ENCODE measurements at places on chromosomes 3 and 15.

- DNase-seq = no peak
Measured at GRCh38 chr3:185645596-185646381, 59.7 kb downstream of the SENP2 start.

DNA sequence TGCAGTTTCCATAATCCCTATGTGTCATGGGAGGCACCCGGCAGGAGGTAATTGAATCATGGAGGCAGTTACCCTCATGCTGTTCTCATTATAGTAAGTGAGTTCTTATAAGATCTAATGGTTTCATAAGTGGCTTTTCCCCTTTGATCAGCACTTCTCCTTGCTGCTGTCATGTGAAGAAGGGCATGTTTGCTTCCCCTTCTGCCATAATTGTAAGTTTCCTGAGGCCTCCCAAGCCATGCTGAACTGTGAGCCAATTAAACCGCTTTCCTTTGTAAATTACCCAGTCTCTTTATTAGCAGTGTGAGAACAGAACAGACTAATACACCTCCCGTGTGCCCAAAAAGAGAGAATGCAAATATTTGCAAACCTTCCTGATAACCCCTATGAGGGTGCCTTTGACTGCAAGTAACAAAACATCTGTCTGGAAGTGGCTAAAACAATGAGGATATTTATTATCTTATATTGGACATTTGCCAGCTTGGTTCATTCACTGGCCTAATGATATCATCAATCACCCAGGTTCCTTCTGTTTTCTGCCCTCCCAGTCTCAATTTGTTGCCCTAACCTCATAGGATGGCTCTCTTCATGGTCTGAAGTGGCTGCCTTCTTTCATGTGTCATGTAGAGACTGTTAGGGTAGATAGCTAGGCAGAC lies 68.7 kb downstream of the BHLHE40 start:
- DNase-seq = no peak

GRCh38 chr15:65414841-65415621 lies 7.7 kb downstream of the IGDCC4 start:
- DNase-seq = no peak

GRCh38 chr15:36954486-36954885 lies 145.9 kb downstream of the MEIS2 start:
- DNase-seq = no peak

DNA sequence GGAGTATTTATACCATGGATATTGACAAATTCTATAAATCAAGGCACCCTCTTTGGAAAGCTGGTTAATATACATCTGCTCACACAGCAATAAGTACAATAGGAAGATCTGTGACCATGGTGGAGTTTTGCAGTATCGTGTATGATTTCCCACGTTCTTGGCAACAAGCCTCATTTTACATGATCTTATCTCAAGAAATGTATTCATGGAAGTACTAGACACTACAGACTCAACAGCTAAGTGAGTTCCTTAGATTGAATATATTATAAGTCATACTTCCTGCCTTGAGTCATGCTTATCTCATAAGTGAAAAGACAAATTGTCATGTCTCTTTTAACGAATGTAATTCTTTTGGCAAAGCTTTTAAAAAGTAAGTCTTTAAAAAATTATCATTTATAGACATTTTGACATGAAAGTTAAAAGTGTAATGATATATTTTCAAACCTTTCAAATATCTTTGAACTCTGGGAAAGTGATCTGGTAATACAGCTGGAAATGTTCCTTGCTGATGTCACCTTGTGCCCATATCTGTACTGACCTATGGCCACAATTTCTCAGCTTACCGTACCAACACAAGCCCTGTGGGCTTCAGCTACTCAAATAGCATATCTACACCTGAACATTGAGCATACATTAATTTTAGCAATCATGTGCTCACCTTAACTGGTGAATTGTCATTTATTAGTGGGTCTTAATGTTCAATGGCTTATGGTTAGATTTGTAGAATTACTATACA lies 130.3 kb upstream of the TMC3 start:
- no peak for DNase-seq

GRCh38 chr3:73448041-73448440 lies 176.7 kb downstream of the PDZRN3 start:
- DNase-seq = no peak

- no peak for DNase-seq
Measured at GRCh38 chr15:70246623-70247220, 149.0 kb upstream of the TLE3 start.

- DNase-seq = no peak
Measured at GRCh38 chr15:99257107-99257750, 5.9 kb downstream of the LRRC28 start.

- no peak for DNase-seq
Measured at GRCh38 chr3:144875211-144875610, 903.6 kb downstream of the DIPK2A start.

- peak; percentile 73 for DNase-seq
Measured at GRCh38 chr3:129592381-129593131, 13.9 kb downstream of the PLXND1 start.

DNA sequence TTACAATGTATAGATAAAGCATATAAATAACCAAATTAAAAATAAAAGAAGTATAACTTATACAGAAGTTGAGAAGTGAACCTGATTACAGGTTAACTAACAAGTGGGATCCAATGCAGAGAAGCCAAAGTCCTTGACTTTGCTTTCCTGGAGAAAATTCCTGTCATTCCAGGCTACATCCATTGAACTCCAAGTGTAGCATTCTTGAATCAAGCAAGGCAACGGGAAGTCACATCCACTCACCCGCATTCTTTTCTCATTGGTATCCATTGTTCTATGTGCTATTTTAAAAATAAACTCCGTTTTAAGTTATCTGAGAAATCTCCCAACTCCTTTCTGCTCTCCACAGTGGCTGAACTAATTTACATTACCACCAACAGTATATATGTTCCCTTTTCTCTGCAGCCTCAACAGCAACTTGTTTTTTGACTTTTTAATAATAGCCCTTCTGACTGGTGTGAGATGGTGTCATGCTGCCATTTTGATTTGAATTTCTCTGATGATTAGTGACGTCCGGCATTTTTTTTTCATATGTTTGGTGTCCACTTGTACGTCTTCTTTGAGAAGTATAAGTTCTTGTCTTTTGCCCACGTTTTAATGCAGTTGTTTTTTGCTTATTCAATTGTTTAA lies 534.3 kb downstream of the ROBO1 start:
- DNase-seq = no peak

- no peak for DNase-seq
Measured at GRCh38 chr3:21835264-21835663, 84.3 kb upstream of the ZNF385D start.

- no peak for DNase-seq
Measured at GRCh38 chr3:128855569-128855968, 23.9 kb upstream of the ACAD9 start.

GRCh38 chr3:191334346-191334893 lies 4.1 kb upstream of the UTS2B start:
- no peak for DNase-seq

DNA sequence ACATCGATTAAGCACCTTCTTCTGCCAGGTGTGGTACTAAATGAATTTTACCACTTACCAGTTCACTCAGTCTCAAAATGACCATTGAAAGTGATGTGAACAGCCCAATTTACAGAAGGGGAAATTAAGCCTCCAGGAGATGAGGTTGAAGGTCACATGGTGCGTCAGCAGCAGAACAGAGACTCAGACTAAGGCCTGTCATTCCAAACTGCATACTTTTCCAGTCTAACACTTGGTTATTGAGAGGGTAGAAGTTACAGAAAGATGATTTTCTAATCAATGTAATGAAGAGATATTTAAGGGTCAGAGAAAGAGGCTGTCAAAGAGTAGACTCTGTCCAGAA lies 68.4 kb downstream of the TTC23 start:
- no peak for DNase-seq

DNA sequence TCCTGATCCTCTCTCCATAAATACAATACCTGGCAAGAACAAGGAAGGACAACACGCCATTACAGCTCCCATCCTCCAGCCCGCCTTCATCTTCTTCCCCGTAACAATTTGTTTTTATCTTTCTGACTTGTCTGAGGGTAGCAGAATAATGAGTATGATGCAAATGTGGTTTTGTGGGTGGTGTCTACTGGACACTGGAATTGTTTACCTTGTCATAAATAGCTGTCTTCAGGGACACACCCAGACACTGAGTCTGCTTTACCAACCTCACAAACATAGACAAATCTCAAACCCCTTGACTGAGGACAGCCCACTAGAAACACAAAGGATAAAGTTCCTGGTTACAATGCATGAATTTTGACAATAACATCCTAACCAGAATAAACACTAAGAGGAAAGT lies 13.4 kb downstream of the WDR72 start:
- no peak for DNase-seq

- DNase-seq = peak; percentile 3
Measured at GRCh38 chr3:102536456-102536855, 101.6 kb downstream of the ZPLD1 start.

DNA sequence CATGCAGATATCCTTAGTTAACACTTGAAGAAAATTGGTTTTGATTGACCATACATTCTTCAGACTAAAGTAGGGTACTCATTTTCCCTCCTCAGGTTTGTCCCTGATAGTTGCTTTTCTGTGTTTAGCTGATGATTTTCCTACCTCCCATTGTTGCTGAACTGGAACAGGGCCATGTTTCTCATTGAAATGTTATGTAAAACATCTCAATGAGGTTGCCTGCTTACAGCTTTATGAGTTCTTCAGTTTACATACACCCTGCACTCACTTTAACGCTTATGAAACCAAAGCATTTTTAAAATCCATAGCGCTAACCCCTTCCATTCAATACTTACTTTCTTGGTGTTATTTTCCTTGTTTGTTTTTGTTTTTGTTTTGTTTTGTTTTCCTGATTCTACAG lies 61.9 kb downstream of the HMG20A start:
- DNase-seq = no peak

DNA sequence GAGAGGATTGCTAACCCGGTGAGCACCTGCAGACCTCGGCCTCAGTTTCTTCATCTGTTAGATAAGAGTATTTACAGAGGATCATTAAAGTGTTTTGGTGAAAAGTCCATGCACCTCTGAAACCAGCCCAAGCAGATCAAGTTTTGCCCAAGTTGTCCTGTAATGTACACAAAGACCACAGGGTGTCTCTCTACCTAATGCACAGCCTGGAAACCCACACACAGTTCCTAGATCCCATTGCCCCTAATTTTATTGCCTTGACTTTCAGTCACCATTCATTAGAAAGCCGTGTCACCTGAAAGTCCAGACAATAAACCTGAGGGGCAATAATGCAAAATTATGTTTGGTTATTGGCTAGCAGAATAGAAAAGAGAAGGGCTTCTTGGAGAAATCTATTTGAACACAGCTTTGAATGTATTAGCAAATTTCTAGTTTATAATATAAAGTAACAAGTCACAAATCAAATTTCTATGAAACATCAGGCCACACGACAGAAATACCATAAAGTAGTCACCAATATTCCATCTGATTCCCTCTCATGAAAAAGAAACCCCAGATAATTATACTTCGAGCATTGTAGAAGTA lies 161.3 kb upstream of the SLC2A2 start:
- no peak for DNase-seq

- no peak for DNase-seq
Measured at GRCh38 chr15:86432861-86433260, 353.2 kb downstream of the AGBL1 start.

GRCh38 chr15:47412136-47412535 lies 305.2 kb upstream of the SEMA6D start:
- DNase-seq = no peak

GRCh38 chr15:67023517-67024313 lies 41.7 kb upstream of the SMAD3 start:
- no peak for DNase-seq

DNA sequence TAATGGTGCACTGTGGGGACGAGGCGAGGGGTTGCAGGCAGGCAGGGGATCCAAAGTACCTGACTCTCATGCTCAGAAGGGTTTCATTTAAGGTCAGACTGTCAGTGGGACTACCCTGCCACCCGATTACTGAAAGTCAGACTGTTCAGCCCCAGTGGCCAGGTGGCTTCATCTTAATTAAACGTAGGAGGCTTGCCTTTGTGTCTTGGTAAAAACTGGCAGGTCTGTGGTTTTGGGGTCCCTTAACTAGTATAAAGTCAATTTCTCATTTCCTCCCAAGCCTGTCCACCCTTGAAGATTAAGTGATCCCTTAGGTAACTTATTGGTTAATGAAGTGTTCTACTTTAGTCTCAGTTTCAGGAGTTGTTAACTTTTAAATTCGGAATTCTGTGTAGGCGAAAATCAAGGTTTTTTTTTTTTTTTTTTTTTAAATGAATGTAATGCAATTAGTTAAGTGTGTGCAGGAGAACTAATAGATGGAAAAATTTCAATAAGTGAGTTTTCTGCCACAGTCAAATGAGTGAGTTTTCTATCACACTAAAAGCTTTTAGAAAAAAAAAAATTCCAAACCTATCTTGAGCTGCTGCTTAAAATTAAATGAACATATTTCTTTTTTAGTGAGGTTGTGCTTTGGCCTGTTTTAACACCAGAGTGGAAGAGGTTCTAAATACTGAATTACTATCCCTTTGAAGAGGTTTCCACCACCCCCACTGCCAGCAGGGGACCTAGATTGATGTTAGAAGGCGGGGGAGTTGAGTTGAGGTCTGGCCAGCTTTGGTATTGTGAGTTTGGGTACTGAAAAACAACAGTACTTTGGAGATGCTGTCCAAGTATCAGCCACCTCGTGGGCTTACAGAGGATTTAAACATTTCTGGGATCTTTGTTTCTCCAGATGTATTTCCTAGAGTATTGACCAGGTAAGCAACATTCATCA lies 15.2 kb downstream of the ITPR1 start:
- DNase-seq = no peak

GRCh38 chr15:74364936-74365597 lies 2.4 kb downstream of the CYP11A1 start:
- no peak for DNase-seq

- no peak for DNase-seq
Measured at GRCh38 chr3:72595376-72595775, 252.9 kb downstream of the SHQ1 start.

GRCh38 chr3:49869525-49870126 lies at the start of gene CAMKV:
Gene CAMKV (minus strand): TSS chr3:49869906. CDS start chr3:49862388, 7,518 bp downstream.
- DNase-seq = no peak

DNA sequence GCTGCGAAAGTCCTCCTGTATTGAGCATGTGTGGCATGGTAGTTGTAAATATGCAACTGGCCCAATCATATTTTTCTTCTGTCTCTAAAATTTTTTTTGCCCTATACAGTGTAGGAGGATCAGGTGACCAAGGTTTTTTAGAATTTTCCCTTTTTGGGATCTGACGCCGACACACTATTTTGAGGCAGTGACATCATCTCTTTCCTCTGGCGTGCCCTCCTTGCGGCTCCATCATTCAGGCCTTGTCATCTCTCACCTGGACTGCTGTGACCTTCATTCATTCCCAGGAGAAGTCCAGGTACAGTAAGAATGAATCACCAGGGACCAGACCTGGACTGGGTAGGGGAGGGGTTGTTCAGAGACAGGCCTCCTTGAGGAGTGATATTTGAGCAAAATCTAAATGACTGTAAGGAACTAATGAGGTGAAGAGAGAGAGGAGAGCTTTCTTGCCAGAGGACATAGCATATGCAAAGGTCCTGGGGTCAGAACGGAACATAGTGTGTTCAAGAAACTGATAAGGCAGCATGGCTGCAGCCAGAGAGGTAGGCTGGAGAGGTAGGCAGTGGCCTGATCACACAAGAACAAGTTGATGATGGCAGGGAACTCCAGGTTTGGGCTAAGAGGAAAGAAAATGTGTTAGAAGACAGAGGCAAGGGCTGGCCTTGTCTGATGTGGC lies 38.7 kb downstream of the ARNT2 start:
- no peak for DNase-seq

All from frontal cortex (tissue), 4 donors.